CD4-positive, alpha-beta T cell treated with Interleukin-6 at 100 ng/mL for 8 hours (primary cell): ENCODE measurements at places on chromosomes 12 and 14.

DNA sequence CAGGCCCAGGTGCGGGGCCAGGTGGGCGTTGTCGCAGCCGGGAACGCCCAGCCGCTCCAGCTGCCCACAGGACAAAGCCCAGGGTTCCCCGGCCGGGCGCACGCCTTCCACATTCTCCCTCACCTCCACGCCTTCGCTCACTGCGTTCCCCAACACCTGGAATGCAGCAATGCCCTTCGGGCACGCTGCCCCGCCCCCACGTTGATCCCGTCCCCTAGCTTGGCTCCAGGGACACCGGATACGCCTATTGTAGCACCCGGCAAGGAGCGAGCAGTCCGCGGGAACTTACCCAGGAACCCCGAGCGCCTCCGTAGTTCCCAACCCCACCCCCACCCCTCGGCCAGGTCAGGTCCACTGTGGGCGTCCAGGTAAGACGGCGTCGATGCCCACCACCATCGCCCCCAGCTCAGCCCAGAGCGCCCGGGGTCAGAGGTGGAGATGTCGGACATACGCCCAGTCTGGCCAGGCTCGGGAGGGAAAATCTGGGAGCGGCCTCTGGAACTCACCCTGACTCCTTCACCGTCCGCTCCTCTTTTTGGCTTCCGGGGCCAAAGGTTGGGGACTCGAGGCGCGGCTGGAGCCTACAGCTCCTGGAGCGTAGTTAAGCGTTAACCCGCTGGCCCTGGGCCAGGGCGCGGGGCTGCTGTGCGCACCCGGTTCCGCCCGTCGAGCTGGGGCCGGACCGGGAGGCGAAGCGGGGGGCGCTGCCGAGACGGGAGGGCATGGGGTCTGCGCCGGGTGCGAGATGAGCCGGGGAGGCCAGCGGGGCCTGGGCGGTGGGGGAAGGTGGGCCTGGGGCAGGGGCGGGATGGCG is 594 bp upstream of the CEP170B start:
- no peak for DNase-seq

DNA sequence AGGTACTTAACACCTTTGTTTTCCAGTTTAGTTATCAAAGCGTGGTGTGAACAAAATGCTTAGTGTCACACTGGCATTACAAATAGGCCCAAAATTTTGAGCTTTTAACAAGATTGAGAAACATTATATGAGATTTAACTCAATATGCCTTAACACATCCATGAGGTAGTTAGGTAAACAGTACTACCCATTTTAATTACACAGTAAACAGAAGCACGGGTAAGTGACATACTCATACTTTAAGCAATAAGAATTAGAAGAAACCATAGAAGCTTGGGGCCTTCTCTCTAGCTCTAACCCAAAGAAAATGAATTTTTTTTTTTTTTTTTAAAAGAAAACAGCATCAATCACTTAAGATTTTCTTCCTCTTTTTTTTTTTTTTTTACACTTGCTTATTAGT is 15.5 kb upstream of the PHLDA1 start:
- DNase-seq: no peak

DNA sequence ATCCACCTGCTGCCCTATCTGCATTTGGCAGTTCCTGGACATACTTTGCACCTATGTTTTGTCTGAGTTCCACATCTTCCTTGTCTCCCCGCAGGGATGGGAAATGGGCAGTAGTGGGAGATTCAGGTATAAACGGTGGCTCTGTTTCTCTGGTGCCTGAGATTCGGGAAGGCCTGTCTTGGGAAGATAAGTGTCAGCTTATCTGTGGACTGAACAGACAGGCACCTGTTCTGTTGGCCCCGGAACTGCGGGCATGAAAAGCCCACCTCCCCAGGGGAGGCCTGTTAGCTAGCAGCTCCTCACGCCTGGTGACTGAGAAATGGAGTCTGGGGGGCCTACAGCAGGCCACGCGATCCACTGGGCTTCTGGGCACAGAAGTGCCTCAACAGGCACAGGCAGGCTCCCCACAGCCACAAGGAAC is 5.8 kb downstream of the PHB2 start:
- DNase-seq: no peak

- DNase-seq: no peak
These were observed 888.6 kb upstream of the SEL1L start for GRCh38 chr14:82422230-82422629.

DNA sequence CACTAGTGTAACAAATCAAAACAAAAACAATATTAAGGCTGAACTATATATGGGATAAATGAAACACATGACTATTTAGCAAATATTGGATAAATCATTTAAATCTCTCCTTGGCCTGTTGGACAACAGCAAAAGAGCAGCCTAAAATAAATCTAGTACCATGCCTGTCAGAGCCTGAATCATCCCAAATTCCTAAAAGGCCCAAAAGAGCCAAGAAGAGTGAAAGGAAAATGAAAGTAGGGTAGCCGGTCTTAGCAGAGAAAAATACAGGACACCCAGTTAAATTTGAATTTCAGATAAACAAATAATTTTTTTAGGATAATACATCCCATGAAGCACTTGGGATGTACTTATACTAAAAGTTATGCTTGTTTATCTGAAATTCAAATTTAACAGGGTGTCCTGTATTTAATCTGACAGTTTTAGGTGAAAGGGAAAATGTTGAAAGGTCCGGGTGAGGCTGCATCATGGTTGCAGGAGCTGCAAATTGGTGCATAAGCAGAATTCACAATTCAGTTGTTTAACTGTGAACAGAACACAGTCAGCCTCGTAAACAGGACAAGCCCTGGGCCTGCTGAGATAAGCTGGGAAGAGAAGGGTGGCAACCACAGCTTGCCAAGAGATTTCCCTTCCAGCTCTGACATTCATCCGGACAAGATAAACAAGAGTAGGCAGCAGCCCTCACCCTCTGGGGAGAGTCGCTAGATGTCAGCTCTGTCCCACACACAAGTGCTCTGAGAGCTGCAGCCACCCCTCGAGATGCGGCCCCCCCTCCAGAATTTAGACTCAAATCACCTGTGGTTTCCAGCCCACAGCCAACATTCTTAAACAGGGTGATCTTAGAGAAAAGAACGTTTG is 30.3 kb downstream of the DMAC2L start:
- peak; percentile 36 for DNase-seq
